Omental fat pad (tissue), 4 donors: ENCODE measurements at places on chromosomes 7 and 10. TPM values are rescaled to one million over a fixed set of nuclear protein-coding genes. Genes with fewer than 3 reads are reported as not detected.

GRCh38 chr10:82144153-82144552 lies 269.2 kb downstream of the NRG3 start:
- DNase-seq, result no peak

- no peak for DNase-seq
Observed at GRCh38 chr7:127704211-127704610, 52.2 kb downstream of the SND1 start.

The BHLHA15 gene
- total RNA-seq, result 1.5 TPM

The SPDYE8 gene
- not detected for total RNA-seq
